ENCODE measurements at places on chromosomes 6 and 20.

GRCh38 chr6:129653229-129653628 lies 56.7 kb downstream of the ARHGAP18 start:
- DNase-seq = no peak

GRCh38 chr6:105359419-105360370 lies 43.2 kb downstream of the PREP start:
- DNase-seq = no peak

- DNase-seq = no peak
Observed at GRCh38 chr6:12715437-12715836, 1.1 kb upstream of the PHACTR1 start.

GRCh38 chr6:80321011-80321410 lies 214.5 kb downstream of the BCKDHB start:
- DNase-seq = no peak

GRCh38 chr6:87093651-87094050 lies 1.3 kb downstream of the CGA start:
- DNase-seq = no peak

DNA sequence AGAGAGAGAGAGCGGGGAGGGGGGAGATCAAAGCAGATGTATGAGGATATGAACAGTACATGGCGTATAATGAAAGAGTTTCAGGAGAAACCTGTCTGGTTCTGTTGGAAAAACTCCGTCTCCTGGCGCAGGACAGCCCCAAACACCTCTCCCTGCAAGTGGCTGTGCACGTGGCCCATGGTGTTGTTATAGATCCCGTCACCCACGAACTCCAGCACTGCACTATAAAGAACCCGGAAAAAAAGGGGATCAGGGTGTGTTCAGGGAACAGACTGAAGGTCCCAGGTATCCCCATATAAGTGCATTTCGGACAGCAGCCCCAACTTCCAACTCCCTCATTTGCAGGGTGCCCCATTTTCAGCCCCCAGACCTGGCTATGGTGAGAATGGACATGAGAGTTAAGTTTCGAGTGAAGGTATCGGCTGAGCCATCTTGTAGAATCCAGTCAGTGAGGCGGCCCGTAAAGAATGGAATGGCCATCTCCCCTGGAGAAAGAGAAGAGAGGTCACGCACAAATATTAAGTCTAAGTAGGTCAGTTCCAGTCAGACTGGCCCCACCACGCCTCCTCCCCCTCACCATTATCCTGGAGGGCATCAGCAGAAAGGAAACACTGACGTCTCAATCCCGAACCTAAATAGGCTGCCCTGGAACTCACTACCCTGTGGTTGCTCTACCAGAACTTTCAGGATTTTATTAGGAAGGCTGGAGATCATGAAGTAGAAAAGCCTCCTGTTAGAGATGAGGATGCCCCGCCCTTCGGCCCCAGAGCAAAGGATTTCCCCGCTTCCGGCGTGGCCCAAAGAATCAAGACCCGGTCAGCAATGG lies 1.3 kb downstream of the TAP1 start:
- no peak for DNase-seq

DNA sequence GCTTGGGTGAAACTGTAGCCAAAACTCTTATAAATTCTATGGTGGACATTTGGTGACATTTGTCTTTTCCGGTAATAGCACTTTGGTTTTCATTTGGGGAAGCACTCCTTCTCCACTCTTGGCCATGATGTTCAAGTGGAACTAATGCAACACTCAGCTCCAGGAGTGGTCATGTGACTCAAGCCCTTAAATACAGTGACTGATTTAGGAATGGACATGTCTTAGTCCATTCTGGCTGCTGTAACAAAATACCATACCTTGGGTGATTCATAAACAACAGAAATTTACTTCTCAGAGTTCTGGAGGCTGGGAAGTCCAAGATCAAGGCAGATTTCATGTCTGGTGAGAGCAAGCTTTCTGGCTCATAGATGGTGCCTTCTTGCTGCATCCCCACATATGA lies 10.8 kb upstream of the FKBP1A start:
- DNase-seq = no peak

GRCh38 chr6:124393536-124393935 lies 568.7 kb upstream of the RNF217 start:
- no peak for DNase-seq

DNA sequence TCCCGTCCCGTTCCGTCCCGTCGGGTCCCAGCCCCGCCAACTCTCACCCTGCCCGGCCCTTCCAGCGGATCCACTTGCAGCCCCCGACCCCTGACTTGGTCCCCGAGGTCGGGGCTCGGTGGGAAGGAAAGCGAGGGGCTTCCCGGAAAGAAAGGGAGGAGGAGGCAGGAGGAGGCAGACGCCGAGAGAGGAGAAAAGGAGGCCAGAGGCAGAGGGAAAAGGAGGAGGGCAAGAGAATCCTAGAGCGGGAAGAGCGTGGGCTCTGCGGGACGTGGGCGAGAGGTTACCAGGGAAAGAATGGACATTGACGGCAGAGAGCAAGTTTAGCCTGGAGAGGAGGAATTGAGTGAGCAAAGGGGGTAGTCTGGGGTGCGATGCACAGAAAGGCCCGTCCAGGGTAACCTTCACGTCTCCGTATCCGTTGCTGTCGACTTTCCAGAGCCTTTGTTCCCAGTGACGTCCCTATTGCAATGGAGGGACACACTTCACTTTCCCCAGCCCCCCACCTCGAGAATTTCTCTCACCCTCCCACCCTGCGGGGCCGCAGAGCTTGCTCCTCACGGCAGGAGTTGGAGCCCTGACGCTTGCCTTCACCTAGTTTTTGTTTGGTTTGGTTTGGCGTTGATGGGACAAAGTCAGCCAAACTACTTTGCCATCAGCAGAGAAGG lies 477 bp upstream of the MOXD1 start:
- no peak for DNase-seq

DNA sequence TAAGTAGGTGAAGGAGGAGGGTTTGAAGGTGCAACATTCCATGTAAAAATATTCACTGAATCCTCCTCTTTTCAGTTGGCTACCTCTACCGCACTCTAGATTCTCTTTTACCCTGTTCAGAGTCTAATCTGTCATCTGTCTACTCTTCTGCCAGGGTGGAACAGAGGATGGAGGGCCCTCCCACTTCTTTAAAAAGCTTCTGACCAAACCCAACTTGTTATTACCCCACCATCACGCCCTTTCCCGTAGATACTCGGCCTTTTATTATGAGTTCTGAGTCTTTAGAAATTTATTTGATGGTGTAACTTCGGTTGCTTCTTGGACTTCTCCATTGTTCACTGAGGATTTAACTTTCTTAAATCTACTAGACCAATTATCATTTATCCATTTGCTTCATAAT lies 11.7 kb downstream of the STX11 start:
- no peak for DNase-seq

DNA sequence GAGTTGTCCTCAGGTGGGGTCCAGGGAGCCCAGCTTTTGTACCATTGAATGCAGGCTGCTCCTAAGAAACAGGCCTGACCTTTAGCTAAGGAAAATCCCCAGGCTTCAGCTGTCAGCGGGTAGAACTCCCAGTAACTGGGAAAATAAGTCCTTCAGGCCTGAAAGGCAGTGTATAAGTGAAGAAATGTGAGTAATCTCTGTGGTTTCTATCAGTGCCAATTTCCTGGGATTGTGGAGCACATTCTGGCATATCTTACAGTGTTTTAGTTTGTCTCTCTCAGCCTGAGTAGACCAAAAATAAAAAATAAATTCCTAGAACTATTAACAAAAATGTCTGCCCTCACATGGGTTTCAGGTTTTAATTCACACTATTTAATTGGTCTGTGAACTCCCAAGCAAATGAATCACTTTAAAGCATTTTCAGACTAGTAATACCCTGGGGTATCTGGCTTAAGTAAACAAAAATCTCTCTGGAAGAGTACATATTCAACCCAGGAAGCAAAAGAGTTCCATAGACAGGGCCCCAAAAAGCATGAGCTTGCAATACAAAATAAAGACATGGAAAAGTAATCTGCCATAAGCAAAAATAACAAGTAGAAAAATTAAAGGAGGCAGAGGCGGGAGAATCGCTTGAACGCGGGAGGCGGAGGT lies 566.2 kb upstream of the NOX3 start:
- DNase-seq = no peak

- DNase-seq = no peak
Observed at GRCh38 chr20:31990641-31991338, 19.4 kb upstream of the CCM2L start.

DNA sequence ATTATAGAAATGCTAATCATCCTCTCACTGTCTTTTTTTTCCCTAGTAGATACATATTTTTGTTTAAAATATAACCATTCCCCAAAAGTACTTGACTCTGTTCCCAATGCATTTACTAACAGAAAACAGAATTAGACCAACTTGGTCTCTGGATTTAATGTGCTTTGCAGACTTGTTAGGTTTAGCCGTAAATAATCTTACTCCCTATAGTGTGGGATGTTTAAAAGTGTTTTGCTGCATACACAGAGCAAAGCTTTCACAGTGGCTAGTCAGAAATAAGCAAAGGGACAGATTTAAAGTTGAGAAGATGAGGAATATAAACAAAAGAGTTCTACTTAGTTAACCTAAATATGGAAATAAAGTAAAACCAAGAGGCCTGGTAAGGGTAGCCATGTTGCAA lies 527.5 kb downstream of the HDGFL1 start:
- no peak for DNase-seq

DNA sequence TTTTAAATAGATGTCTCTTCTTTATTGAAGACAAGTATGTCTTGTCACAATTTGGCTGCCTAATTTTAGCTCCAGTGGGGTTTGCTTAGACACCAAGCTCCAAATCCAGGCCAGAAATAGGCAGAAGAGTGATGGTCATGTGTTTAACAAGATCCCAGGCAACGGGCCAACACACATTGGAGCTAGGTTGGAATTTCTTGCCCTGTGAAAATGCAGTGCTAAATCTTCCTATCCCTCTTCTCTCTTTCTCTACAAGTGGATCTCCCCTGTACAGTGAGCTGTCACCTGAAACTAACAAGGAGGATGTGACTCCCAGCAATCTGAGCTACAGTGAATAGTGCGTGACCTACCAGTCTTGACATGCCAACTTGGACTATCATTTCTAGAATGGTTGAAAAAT lies 65.3 kb upstream of the VGLL2 start:
- DNase-seq = no peak

DNA sequence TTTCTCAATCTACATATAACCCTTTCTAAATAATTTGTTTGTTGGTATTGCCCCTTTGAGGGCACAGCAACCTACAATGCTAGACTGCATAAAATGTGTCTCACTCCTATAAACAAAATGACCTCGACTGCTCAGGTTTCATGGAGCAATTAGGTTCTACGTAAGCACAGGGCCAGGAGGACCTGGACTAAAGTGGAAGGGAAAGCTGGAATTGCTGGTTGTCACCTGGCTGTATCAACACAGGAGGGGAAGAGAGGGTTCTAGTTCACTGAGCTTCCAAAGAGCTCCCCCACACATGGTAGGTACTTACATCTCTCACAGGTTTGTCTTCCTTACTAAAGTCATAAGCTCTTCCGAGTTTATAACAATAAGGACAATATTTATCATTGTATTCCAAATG lies 51.0 kb downstream of the NCOA6 start:
- no peak for DNase-seq

GRCh38 chr6:82612475-82613039 lies 248.9 kb downstream of the TPBG start:
- DNase-seq = no peak

DNA sequence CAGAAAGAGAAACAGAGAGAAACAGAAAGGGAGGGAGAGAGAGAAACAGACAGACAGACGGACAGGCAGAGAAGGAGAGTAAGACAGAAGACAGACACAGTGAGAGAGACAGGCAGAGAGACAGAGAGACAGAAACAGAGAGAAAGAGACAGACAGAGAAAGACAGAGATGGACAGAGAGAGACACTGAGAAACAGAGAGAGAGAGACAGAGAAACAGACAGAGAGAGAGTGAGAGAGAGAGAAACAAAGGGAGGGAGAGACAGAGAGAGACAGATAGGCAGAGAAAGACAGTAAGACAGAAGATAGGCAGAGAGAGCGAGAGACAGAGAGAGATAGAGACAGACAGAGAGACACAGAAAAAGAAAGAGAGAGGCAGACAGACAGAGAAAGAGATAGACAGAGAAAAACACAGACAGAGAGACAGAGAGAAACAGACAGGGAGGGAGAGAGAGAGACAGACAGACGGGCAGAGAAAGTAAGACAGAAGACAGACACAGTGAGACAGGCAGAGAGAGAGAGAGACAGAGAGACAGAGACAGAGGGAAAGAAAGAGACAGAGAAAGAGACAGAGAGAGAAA lies 753.4 kb upstream of the DEFB115 start:
- no peak for DNase-seq

DNA sequence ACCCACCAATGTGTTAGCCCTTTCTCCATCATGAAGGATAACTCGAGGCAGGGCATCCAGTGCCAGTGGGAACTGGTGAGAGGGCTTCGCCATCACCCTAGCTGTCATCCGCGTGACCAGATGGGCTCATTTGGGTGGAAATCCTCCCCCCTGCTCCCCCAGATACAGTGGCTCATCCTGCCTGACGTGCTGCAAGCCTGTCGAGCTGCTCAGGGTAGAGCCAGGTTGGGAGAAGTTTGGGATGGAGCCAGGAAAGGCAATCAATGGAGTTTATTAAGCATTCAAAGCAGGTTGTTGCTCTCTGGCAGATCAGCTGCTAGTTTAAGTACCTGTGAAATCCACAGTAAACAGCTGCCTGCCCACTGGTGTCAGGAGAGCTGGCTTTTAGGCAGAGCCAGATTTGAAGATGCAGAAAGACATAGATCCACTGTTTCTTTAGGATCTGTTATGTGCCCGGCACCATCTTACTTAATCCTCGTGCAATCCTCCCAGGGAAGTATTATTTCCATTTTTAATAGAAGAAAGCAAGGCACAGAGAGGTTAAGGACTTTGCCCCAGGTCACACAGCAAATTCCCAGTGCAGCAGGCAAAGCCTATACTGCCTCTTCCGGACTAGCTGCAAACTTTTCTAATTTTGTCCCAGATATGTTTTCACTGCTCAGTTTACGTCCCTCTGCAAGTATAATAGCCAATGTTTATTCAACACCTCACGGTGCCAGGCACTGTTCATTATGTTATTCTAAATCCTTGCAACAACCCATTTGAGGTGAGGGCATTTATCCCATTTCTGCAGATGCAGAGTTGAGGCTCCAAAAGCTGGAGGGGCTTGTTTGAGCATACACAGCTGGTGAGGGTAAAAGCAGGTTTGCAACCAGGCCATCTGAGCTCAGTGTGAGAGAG lies 54.1 kb upstream of the KCNG1 start:
- DNase-seq = no peak

DNA sequence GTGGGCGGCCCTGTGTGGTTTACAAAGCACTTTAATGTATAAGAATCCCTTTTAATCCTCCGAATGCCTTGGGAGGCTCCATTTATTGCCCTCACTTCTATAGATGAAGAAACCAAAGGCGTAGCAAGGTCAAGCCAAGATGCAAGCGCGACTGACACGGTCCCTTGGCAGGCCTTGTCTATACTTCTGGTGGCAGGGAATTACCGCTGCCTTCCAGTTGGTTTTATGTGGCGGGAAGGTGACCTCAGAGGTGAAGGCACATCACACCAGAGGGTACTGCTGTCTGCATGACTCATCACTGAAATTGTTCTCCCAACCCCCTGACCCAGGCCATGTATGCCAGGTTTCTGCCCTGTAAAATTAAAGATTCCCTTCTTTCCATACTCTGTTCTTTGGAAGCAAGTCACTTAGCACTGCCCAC lies 36.1 kb upstream of the NAA20 start:
- no peak for DNase-seq

Data from activated B cell treated with CpG ODN at 0.5 μM for 24 hours (primary cell).